ENCODE measurements at places on chromosomes 13 and 19. TPM values are rescaled to one million over a fixed set of nuclear protein-coding genes. Genes with fewer than 3 reads are reported as not detected.

NLRP5 gene
- polyA plus RNA-seq = not detected

LILRB5 gene
- polyA plus RNA-seq = not detected

GRCh38 chr13:20414546-20415305, 110.9 kb downstream of the CRYL1 start:
- no peak for DNase-seq

DNA sequence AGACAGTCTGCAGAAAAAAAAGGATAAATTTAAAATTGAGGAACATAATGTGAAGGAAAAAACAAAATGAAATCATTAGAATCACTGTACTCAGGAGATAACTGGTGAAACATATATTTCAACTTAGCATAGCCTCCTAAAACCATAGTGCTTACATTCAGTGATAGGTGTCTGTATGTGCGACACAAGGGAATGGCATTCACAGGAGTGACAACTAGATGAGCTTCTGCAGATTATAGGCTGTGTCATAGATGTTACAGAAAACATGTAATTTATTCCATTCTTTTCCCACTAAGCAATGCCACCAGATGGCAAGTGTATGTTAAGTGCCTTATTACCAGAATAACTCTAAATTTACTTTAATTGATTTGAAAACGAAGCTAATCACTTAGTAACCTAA, 960.0 kb upstream of the PCDH20 start:
- DNase-seq = no peak

DNA sequence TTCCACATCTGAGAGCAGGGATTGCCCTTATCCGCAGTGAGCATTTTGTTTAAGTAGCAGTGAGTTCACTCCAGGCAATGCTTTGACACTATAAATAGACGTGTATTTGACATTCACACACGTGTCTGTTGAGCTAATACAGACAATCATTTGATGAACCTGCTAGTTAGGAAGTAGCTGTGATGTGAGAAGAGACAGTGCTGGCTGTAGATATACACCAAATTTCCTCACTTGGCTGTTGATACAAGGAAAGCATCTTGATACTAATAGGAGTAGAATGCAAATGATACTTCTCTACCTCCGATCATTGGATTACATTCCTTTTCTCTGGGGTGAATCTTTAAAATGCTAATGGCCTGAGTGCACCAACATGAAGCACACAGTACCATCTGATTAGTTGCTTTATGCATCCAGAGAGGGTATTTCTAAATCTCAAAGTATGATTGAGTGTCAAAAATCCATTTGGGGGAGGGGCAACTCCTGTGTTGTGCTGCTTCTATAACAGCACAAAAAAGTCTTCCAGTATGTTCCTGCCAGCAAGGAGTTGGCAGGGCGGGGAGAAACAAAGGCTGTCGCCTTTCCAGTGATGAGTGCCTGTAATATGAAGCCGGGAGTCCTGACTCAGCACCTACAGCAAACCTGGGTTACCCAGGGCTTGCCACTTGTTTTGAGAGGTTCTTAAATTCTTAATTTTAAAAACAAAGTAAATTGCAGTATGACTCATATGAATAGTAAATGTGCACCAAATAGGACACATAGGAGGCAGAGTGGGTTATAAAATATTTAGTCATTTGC, 7.0 kb downstream of the CUL4A start:
- DNase-seq = no peak

DNA sequence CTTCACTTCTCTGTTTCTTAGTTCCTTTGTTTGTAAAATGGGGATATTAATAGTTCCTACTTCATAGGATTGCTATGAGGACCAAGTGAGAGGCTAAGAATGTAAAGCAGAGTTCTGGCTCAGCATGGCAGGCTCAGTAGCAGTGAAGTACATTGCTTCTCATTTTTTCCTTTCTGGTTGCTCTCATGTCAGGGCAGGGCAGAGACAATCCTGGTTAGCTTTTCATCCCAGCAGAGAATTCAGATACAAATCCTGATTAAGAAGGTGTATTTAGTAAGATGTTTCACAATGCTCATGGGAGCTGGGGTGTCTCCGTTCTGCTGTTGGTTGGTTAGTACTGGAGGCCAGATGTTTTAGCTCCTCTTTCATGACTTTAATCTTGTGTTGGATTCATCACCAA, 42.9 kb downstream of the WASF3 start:
- no peak for DNase-seq

DNA sequence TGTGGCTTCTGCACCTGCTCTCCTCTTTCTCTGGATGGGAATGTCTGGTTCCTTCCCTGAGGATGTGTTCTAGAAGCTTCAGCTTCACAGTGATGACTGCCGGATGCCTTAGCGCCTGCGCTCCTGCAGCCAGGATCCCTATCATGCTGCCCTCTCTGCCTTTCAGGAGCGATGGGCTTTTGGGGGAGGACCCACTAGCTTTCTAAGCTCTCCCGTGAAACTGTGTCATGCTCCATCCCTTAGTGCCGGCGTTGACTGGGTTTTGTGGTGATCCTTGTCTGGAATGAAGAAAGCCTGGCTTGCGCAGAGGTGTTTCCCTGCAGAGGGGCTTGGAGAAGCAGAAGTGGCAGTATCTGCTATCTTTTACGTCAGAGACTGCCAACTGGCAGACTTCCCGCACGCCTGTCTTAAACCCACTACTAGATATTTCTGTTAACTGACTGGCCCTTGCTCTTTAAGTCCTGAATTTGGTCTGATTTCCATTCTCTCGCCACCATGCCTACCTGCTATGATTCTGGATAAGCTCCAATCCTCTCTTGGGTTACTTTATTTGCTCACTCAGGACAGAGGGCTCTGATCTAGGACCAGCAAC, 3.8 kb upstream of the KMT2B start:
- DNase-seq = no peak

GRCh38 chr13:42377640-42378382, 105.9 kb downstream of the AKAP11 start:
- DNase-seq = peak; percentile 80
